ENCODE measurements at places on chromosomes 1 and 21.

DNA sequence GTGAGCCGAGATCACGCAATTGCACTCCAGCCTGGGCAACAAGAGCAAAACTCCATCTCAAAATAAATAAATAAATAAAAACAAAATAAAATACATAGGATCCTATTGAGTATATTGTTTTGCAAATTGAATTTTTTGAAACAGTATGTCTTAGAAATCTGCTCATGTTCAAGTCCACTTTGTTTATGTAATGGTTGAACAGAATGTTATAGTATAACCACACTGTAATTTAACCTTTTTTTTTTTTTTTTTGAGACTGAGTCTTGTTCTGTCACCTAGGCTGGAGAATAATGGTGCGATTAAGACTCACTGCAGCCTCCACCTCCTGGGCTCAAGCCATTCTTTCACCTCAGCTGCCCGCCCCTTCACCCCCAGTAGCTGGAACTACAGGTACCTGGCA lies 31.4 kb downstream of the PARK7 start:
- no peak for DNase-seq

- DNase-seq: no peak
Measured at GRCh38 chr1:206796981-206797402, 24.7 kb upstream of the IL10 start.

- peak; percentile 93 for DNase-seq
Measured at GRCh38 chr1:198937231-198938031, 298.6 kb downstream of the PTPRC start.

- DNase-seq: no peak
Measured at GRCh38 chr1:57026624-57027354, 61.0 kb upstream of the C8B start.

GRCh38 chr1:39205781-39206464 lies 1.4 kb downstream of the MACF1 start:
- no peak for DNase-seq

DNA sequence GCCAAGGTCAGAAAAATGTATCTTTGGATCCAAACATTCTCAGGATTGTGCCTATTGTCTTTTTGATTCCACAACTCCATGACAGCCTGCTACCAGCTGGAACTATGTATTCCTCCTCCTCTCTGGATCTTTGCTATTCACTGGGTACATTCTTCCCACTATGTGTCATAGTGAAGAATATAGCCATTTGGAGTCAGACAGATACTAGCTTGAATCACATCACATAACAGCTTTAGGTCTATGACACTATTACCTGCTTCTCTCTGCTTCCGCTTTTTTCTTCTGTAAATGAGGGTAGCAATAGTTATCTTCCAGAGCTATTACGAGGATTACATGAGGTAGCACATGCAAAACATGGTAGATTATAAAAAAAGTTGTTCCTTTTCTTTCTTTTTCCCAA lies 5.4 kb upstream of the EXO1 start:
- no peak for DNase-seq

GRCh38 chr1:24925082-24925779 lies 4.8 kb downstream of the RUNX3 start:
- no peak for DNase-seq

DNA sequence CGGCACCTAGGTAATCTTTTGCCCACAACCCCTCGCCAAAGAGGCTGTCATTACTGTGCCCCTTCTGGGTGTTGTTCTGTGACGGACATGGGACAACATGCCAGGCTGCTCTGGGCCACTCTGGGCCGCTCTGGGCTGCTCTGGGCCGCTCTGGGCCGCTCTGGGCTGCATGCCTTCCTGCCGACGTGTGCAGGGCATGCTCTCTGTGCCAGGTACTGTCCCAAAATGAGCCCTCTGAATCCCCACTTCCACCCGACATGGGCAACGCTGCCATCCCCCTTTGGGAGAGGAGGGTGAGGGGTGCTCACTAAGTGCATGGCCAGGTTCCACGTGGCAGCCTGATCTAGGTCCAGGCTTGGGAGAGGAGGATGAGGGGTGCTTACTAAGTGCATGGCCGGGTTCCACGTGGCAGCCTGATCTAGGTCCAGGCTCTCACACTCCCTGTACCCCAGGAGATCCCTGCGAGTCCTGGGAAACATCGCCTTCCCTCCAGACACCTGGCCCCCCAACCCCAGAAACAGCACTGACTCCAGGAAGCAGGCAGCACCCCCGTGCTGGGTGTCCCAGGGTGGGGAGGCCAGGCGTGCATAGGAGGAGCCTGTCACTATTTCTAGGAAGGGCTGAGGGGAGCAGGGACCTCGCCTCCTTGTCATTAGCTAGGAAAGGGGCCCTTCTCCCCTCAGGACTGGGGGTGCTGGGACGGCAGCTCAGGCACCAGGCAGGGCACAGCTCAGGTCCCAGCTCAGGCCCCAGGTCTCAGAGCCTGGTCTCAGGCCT lies 16.5 kb downstream of the TTC34 start:
- DNase-seq: no peak

DNA sequence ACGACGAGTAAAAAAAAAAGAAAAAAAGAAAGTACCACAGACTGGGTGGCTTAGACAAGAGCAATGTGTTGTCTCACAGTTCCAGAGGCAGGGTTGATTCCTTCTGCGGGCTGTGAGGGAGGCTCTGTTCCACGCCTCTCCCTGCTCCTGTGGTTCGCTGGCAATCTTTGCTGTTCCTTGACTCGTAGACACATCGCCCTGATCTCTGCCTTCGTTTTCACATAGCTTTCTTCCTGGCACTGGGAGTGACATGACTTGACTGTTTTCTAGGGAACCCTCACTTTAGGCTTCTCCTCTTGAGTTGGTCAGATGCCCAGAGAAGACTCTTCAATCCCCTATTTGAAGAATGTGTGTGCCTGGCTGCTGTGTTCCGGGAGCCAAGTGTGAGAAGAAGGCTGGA lies 133.6 kb downstream of the TM2D1 start:
- no peak for DNase-seq

DNA sequence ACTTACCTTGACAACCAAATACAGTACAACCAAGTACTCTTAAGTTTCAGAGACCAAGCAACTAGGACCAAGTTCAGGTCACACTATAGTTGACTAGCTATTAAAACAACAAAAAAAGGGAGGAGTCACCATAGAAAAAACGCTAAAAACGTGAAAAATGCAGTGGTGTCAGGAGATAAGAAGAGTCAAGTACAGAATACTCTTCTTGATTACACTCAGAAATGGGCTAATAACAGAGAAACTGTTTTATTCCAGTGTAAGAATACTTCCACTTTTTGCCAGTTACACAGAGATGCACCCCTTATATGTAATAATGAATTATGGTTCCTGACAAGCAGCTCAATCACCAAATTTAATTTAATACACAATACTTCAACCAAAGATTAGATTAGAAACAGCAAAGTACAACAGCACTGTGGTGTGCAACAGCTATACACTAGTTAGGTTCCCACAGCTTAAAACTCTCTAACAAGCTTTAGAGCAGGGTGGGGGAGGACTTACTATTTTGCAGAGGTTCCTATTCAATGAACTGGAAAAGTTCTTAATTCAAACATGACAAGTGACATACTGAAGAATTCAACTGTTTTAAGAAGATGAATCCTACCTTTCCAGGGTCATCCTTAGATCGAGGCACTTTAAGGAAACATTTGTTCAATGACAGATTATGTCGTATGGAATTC lies 70.4 kb downstream of the FOXJ3 start:
- no peak for DNase-seq

DNA sequence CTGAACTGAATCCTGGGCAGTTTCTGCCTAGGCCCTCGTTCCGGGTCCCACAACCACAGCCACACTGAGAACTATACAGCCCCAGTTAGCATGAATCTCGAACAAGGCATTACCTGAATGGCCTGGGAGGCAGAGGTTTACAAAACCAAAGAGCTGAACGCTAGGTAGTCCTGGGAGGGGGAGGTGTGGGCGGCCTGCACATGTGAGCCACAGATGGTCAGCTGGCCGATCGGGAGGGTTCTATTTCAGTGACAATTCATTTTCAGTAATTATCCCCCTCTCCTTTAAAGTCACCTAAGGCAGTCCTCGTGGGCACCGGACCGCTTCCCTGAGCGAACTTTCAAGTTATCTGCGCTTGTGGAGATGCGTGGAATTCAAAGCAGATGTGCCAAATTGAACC lies 111.9 kb downstream of the GLIS1 start:
- DNase-seq: no peak

GRCh38 chr1:58119971-58120370 lies 426.6 kb downstream of the OMA1 start:
- no peak for DNase-seq

- DNase-seq: no peak
Measured at GRCh38 chr1:219443763-219444162, 169.1 kb downstream of the ZC3H11B start.

DNA sequence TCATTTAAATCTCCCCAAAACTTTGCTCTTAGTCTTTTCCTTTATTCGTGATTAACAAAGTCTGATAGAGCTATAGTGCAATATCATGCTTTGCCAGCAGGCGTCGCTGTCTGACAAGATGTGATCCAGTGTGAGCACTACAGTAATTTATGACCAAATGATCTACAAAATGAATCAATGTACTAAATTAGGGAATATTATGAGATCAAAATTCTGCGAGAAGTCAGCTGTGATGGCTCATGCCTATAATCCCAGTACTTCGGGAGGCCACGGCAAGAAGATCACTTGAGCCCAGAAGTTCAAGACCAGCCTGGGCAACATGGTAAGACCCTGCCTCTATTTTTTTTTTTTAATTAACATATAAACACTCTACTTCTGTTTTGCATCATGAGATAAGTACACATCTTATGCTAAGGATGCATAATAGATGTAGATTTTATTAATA lies 3.6 kb upstream of the SPSB1 start:
- peak; percentile 50 for DNase-seq

- no peak for DNase-seq
Measured at GRCh38 chr1:34829250-34829649, 30.3 kb downstream of the SMIM12 start.

DNA sequence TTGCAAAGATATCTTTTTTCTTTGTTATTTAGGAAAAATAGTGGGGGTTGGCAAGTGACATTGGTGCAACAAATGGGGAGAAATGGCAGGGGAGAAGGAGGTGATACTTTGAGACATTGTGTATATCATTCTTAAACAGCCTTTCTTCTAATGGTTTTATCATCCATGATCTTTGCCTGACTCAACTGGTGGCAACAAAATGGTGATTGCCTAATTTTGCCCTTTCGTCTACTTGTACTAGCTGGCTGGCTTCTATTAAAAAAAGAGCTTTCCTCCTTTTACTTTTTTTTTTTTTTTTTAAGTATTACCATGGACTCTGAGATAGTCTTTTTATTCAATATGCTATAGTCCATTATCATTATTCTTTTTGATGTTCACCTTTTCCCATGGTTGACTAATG lies 27.7 kb downstream of the DESI2 start:
- no peak for DNase-seq

- no peak for DNase-seq
Measured at GRCh38 chr1:119791377-119791776, 19.9 kb downstream of the REG4 start.

DNA sequence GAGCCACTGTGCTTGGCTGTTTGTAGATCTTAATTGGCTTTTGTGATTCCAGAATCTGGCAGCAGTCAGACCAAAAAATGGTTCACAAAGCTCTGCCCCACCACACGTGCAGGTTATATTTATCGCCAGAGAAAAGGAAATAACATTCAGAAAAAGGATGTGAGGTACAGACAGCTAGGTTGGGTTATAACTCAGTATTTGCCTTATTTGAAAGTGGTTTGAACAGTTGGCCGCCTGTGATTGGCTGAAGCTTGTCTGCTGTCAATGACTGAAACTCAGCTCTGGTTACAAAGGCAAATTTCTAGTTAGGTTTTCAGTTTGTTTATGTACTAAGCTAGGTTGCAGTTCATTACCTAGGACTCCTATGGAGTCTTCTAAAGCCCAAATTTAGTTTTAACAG lies 9.6 kb downstream of the SH3BGR start:
- DNase-seq: no peak

DNA sequence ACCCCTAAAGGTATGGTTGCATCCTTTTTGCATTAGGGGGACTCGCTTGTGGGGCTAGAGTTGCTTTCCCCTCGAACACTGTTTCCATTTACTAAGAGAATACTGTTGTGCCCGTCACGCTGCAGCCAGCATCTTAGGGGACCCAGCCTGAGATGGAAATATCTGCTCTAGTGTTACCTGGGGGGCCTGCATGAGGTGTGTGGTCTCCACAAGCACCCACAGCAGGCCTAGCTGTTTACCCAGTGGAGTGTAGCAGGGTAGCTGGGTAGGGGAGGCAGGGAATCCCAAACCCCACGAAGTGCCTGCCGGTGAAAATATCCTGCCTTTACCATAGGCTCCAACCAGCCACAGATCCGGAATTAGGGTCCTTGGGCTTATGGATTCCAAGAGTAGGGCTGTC lies 303.6 kb downstream of the PTPRU start:
- DNase-seq: no peak

GRCh38 chr1:245291351-245291750 lies 136.6 kb downstream of the KIF26B start:
- DNase-seq: no peak

DNA sequence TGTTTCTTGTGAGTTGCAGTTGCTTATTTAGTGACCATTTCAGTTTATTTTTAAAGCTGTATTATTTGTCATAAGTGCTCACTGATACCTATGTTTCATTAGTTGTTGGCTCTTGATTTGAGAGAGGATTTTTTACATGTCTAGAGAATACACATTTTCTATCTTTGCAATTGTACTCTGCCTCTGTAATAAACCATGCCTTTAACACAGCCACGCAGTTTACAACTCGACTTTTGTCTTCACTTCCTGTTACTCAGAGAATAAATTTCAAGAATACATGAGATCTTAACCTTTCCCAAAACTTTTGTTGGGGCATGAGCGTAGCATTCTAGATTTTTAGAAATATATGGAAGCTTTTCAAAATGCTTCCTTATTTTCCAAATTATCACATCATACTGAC lies 14.9 kb upstream of the ZNF678 start:
- no peak for DNase-seq

DNA sequence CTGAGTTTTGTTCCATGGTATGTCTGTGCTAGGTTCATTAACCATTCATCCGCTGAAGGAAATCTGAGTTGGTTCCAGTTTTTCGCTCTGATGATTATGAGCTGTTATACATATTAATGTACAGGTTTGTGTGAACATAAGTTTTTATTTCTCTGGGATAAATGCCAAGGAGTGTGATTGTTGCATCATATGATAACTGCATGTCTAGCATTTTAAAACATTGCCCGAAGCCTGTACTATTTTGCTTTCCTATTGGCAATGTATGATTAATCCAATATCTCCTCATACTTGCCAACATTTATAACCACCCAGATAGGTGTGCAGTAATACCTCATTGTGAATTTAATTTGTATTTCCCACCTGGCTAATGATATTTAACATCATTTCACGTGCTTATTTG lies 322.7 kb downstream of the ZNF326 start:
- no peak for DNase-seq

DNA sequence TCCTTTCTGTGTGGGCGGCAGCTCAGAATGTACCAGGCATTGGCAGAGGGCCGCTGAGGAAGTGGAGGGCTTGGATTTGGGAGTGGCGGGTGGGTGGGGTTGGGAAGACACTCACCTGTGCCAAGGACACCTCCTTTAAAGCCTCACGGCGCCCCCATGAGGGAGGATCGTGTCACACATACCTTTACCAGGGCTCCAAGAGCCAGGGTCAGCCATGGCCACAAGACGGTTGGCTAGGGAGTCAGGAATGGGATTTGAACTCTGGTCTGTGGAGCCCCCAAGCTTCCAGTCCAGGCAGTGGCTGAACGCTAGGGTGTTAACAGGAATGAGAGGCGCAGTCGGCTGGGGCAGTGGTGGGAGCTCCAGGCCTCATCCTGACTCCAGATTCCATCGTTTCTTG lies 4.6 kb downstream of the NBL1 start:
- peak; percentile 47 for DNase-seq
